ENCODE measurements at places on chromosomes 5 and 9.

DNA sequence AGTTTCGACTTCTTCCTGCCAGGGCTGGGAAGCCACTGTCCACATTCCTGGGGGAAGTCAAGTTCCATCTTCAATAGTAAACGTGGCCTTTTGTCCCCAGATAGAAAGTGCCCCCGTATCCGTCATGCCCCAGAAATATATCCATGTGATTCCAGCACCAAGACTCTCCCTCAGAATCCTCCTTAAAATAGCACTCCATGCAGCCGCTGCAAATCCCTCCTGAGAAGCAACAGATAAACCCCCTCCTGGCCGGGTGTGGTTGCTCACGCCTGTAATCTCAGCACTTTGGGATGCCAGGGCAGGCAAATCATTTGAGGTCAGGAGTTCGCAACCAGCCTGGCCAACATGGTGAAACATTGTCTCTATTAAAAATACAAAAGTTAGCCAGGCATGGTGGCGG is 126.1 kb downstream of the OLFM1 start:
- no peak for DNase-seq

- DNase-seq: no peak
Measured at GRCh38 chr5:122341087-122341486, 29.1 kb downstream of the SNCAIP start.

DNA sequence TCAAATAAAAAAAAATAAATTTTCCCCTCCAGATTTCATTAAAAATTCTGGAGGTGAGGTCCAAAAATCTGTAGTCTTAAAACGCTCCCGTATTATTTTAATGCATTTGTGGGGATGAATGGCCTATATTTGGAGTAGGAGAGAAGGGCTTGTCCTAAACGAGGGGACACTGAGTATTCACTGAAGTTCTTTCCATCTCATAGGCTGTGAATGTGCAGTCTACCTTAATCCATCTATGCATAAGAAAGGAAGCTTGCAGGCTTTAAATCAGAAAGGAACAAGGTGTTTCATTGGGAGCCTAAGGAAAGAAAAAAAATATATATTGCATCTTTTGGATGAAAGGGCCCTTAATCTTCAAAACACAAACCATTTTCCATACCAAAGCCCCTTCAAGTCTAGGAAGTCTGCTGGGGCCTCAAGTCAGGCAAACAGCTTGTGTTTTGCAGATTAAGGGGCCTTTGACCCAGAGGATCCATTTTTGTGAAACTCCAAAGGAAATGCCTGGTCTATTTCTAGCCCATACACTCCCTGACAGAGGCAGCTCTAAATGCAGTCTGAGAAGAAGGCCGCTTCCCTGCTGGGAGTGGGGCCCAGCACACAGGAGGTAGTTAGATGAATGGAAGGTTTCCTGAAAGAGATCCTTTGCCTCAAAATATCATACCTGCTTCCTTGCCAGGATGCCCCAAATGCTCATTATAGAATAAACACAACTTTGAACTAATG is 35.6 kb downstream of the BRINP1 start:
- DNase-seq: no peak

DNA sequence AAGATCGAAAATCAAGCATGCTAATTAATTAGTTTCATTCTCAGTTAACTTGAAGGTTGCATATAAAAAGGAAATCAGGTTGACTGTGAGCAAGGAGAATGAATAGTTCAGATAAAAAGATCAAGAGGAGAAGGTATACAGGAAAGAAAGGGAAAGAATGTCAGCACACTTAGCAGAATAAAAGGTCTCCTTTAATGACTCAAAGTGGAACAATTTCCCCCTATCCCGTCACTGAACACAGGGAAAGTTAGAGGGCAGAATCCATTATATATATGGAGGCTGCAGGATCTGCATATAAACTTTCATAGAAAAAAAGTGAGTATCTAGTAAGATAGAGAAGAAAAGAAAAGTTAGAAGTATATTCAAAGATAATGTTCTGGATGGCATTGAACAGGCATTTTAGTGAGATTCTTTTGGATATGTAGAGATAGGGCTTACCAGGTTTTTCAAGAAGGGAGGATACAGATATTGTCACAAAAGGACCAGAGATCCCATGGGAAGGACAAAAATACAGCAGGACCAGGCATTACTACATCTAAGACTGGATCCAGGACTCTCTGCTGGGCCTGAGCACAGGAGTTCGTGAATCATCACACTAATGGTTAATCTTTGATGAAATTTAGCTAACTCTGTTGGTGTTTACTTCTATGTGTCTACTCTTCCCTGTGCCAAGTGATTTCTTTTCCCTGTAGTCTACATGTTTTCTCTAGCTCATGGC is 988.2 kb upstream of the ARRDC3 start:
- no peak for DNase-seq

DNA sequence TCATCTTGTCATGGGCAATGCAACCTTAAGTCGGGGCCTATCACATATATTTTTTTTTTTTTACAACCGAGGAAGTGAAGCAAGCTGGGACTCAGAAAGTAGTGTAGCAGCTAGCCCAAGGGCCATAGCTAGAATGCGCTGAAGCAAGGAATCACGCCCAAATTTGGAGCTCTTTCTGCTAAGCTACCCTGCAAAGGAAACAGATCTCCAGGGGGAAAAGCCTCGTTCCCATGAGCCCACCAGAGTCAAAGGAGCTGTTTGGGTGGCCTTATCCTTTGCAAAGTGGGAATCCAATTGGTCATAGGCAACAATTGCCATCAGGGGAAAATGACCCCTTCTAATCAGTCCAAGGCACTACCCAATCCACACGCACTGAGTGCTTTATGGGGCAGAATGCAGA is 390.4 kb downstream of the EBF1 start:
- no peak for DNase-seq

GRCh38 chr5:133642153-133642722 is 29.9 kb upstream of the FSTL4 start:
- no peak for DNase-seq

- no peak for DNase-seq
Measured at GRCh38 chr5:44807269-44807668, 1.5 kb upstream of the MRPS30 start.

GRCh38 chr9:109707355-109707754 is 72.6 kb upstream of the PALM2AKAP2 start:
- no peak for DNase-seq

- DNase-seq: no peak
Measured at GRCh38 chr5:128074953-128075352, 8.6 kb upstream of the SLC12A2 start.

- DNase-seq: no peak
Measured at GRCh38 chr5:139895647-139896046, 100.0 kb downstream of the PSD2 start.

GRCh38 chr5:14946815-14947620 is 75.4 kb upstream of the ANKH start:
- DNase-seq: no peak

DNA sequence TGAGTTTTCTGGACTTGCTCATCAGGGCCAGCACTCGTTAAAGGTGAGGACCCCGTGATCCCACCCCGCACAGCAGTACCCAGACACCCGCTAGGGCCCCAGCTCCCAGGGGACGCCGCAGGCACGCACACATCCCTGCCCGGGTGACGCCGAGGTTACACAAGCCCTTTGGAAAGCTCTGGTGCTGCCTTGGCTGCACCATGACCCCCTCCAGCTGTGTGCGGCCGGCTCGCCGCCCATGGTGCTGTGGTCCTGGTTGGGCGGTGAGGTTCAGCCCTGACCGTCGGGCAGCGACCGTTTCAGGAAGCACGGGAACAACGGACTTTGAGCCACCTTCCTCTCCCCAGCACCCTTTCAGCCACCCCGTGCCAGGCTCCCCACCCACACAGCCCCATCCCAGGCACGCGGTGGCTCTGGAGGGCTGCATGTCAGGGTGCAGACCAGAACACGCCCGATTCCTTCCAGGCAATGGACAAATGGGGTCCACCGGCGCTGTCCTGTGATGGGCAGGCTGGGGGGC is 7.5 kb upstream of the SLC12A7 start:
- no peak for DNase-seq

DNA sequence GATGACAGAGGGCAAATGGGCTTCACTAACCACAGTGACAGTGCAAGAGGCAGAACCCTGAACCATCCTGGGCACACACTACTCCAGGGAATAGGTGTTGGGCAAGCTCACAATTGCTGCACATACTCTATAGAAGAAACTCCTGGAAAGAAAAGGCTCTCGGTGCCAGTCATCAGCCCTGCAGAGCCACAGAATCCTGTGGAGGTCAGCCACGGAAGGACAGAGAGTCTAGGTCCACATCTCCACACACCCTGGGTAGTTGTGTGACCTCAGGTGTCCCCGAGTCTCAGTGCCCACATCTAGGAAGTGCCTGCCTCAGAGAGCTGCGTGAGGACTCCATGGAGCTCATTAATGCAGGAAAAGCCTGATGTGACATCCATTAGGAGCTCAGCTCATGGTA is 16.0 kb upstream of the ANGPTL2 start:
- no peak for DNase-seq

- DNase-seq: no peak
Measured at GRCh38 chr5:14243766-14244165, 100.6 kb downstream of the TRIO start.

GRCh38 chr5:38078161-38078560 is 180.2 kb upstream of the EGFLAM start:
- no peak for DNase-seq

GRCh38 chr9:137461663-137462395 is 2.7 kb upstream of the NSMF start:
- no peak for DNase-seq

- no peak for DNase-seq
Measured at GRCh38 chr5:85646641-85647040, 971.1 kb upstream of the COX7C start.

DNA sequence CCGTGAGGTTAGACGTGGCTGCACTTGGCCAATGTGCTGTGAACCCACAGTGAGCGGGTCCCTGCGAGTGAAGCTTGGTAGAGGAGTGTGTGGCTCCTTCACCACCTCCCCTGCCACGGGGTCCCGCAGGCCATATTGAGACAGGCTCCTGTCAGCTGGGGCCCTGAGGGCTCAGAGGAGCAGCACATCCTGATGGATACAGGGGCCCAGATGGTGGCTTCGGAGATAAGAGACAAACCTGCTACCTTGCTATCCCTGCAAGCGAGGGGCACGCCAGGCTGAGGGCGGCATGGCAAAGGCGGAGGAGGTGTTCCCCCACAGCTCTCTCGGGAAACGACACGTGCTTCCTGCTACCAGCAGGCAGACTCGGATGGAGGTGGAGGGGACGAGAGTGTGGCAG is 33.1 kb downstream of the SLC6A3 start:
- no peak for DNase-seq

GRCh38 chr9:114655689-114656088 is 1.9 kb downstream of the TEX53 start:
- no peak for DNase-seq

DNA sequence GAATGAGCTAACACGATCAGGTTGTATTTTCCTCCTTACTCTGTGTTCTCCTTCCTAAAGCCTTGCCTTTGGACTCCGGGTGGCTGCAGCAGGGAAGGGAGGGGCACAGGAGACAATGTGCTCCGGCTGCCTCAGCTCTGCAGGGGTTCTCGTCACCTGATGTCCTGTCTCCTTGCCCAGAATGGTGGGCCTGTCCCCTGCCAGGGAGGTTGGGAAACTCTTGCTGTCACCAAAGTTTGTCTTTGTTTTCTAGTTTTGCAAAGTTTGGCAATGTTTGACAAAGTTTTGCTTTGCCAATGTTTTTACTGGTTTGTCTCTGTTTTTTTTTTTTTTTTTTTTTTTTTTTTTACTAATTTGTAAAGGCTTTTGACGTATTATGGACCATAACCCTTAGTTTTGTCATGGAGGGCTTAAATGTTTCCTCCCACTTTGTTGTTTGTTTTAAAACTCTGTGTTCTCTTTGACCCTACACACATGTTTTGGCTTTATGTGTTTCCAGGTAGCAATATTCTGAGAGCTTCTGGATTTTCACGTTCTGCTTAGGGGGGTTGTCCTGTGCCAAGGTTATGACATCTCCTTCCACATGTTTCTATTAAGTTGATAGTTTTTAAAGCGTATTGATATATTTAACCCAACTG is 49.3 kb downstream of the GADD45G start:
- no peak for DNase-seq

- no peak for DNase-seq
Measured at GRCh38 chr9:126221480-126221879, 105.1 kb upstream of the MVB12B start.

DNA sequence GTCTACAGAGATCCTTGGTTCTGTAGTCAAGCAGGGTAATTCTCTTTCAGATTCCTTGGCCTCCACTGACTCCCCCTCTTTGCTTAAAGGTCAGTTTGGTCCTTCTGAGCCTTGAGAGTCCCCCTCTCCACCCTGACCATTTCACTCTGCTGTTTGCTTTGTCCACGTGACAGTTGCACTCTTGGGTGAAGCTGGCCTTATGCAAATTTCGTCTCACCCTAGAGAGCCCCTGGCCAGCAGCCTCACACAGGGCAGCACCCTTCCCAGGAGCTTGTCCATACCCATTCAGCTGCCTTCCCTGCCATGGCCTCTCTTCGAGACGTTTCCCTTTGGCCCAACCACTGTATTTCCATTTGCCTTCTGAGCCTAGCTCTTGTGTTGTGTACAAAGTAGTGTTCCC is 63.7 kb downstream of the PRKACG start:
- no peak for DNase-seq

DNA sequence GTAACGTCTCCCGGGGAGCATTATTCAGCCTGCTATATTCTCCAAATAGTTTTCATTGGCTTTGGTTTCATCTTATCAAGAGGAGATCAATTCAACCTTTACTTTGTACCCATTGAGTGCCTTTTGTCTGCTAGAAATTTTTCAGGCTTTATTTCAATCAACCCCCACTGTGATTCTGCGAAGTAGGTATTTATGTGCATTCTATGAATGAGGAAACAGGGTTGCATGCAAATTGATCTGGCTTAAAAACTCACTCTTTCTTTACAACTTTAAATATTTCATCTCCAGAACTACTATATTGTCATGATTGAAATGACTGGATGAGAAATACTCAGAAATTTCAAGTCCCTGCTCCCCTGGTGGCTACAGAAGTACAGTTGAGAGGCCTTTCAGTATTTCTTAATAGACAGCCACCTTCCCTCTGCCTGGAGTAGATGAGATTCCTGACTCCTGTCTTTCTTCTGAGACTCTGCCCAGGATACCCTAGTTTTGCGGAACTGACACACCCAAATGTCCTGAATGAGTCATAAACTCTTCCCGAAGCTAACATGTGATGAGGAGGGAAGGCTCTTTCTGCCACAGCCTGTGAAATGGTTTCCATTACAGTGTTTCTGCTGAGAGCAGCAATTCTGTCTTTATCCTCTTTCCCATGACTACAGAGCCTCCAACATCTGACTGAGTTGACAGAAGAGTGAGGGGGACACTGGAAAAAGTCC is 52.6 kb upstream of the TNC start:
- no peak for DNase-seq

DNA sequence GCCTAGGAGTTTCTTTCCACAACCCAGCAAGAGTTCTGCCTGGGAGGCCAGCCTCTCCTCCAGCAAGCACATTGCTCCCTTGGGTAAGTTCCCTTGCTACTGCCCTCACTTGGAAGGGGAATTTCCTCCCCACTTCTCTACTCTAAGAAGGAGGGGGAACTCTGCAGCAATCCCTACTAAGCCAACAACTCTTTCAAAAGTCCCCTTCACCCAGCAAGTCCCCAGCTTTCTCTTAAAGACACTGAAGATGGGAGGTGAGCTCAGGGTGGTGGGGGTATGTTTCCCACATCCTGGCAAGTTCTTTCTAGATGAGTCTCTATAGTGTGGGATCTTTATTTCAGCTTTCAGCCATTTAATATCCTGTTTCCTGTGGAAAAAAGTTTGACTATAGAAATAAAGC is 49.0 kb downstream of the PDE8B start:
- no peak for DNase-seq

All from C1 segment of cervical spinal cord (tissue), 14 donors.